ENCODE measurements at places on chromosomes 7 and 10.
A peak's percentile ranks its signal among the peaks of the same experiment; 100 is the strongest.

- peak; percentile 30 for DNase-seq
Observed at GRCh38 chr7:152588350-152588749, 87.6 kb downstream of the XRCC2 start.

DNA sequence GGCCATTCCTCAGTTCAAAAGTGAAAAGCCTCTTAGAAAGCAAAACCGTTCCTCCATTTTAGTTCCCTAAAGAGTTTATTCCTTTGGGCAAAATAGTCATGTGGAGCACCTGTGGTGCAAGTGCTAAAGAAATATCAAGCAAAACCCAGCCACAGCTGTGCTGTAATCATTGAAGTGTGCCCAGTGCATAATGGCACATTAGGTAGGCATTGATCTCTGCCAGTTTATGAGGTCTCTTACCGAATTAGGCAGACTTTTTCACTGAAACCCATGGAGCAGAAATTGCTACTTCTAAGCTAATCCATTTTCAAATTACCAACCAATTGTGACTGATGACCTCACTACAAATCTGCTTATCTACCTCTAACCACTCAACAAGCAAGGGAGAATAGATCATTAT lies 97.2 kb upstream of the SEMA3A start:
- DNase-seq, result no peak

DNA sequence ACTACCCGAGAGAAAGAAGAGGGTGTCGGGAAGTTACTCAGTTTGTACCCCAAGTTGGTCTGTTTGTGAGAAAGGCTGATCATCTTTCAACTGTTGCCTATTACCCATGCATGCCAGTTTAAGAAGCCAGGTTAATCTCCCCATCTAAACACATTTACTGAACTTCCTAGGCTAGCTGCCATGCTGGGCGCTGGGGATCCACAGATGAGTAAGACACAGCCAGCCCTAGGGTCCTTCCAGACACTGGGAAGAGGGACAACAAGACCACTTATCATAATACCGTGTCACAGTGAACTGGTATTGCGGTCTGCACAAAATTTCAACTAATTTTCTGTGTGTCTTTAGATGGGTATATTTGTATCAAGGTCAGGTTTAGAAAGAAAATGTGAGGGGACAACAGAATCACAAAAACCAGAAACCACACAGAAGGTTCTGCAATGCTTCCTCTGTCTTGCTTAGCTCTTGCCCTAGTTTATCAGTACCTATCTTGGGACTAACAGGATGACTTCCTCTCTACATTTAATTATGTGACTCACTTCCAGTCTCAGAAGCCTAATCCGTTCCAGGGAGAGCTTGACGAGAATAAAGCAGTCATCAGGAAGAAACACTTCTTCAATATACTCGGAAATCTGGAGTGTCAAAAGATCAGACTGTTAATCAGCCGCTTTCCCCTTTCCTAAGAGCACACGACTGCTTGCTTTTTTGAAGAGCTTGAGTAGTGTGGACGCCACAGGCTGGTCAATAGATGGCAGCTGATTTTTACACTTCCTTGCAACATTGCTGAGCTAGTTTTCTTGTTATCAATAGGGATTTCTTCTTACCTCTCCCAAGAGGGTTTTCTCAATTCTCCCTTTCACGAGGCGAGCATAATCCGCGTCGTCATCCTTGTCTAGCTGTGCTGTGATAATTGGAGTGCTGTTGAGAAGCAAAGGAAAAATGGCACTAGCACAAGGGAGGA lies 45.7 kb downstream of the POLR3A start:
- DNase-seq, result peak; percentile 11

- no peak for DNase-seq
Observed at GRCh38 chr7:118492466-118492865, 268.0 kb downstream of the ANKRD7 start.

- no peak for DNase-seq
Observed at GRCh38 chr10:124605001-124605370, 139.2 kb downstream of the FAM53B start.

DNA sequence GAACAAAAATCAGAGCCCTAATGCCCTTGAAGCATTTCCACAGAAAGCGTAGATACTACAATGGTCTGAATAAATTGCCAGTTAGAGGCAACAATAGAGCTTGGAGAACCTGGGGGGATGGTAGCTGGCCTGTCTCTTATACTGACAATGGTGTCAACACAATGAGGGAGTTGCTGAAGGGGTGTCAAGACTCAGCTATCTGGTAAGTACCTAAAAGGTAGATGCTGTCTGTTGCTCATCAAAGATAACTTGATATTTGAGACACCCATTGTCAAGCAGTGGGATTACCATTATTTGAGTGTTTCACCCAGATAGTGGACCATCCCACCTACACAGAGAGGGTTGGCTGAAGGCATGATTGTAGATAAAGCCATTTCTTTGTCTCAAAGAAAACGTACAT lies 72.8 kb downstream of the PDE1C start:
- DNase-seq, result no peak

DNA sequence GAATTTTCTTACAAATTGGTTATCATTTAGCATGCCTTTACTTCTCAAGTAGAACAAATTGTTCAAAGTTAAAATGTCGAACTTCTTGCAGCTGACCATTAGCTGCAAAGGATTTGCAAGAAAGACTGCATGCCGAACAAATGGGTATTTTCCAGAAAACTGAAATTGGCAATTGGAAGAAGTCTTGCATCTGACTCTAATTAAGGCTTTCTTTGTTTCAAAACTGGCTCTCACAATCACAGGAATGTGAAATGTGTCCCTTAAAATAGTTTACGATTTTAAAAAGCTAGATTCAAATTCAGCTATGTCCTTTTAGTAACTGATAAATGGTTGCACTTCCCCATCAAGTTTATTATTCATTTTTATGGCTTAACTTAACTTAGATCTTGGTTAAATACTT lies 207.9 kb downstream of the ARL4A start:
- no peak for DNase-seq

DNA sequence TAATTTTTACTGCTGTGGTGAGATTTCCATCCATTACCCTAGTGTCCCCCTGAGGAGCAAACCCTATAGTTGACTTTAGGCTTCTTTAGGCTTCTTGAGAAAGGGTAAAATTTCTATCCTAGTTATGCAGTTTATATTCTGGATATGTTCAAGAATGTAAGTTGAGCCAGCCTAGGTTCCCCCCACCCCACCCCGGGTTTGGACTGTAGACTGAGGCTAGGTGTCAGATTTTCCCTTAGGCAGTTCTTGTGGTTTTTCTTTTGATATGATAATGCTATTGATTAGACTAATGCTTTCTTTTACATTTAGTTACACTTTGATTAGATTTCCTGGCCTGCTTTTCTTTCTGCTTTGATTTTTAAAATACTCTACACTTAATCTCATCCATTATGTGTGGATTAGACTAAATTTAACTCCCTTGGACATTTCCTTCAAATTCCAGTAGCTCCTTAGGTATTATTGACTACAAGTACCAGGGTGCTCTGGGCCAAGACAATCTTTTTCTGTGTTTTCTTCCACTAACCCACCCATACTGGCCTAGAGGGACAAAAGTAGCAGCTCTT lies 37.7 kb downstream of the NRF1 start:
- DNase-seq, result no peak

GRCh38 chr10:12729885-12730284 lies 271.6 kb downstream of the CCDC3 start:
- no peak for DNase-seq

GRCh38 chr7:23026164-23026563 lies 12.2 kb upstream of the HYCC1 start:
- peak; percentile 63 for DNase-seq

DNA sequence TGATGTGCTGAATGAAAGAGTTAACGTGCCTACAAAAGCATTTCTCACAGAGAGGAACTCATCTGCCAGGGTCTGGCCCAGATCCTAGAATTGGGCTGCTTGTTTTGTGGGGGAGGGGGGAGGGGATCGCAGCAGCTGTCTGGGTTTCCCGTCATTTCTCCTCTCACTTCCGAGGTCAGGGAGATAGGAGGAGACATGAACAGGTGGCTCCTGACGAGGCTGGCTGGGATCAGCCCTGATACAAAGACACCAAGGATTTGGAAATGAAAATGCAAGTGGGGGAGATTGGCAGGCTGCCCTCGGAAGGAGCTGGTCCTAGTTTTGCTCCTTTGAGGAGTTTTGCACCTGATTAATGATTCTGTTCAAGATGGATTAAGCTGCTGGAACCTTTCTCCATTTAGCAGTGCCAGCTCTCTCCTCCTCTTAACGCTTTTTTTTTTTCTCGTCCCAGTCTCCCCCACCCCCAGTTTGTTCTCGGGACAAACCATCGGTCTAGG lies 86.8 kb upstream of the KMT2C start:
- DNase-seq, result no peak

- no peak for DNase-seq
Observed at GRCh38 chr10:22597138-22597537, 117.2 kb downstream of the PIP4K2A start.

GRCh38 chr7:106783286-106783685 lies 81.8 kb upstream of the PIK3CG start:
- DNase-seq, result no peak

GRCh38 chr7:132899833-132900232 lies 182.1 kb downstream of the CHCHD3 start:
- no peak for DNase-seq

GRCh38 chr10:114618722-114619121 lies 39.4 kb downstream of the ABLIM1 start:
- no peak for DNase-seq

DNA sequence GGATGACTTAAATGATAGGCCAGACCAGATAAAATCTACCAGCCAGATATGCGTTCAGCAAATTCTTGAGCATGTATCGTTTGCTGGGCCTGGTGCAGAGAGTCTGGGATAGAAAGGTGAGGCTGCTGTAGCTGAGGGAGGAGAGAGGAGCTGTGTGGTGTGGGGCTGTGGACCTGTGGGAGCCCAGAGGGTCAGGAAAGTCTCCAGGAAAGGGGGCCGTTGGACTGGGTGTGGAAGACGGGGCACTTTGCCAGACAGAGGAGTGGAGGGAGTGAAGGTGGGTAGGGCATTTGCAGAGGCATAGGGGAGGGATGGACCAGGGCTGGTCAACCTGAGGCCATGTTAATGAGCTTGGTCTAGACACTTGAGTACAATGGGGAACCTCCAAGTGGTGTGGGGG lies 124.7 kb upstream of the UNC5B start:
- no peak for DNase-seq

GRCh38 chr7:139733751-139734150 lies 44.0 kb downstream of the HIPK2 start:
- DNase-seq, result peak; percentile 44

DNA sequence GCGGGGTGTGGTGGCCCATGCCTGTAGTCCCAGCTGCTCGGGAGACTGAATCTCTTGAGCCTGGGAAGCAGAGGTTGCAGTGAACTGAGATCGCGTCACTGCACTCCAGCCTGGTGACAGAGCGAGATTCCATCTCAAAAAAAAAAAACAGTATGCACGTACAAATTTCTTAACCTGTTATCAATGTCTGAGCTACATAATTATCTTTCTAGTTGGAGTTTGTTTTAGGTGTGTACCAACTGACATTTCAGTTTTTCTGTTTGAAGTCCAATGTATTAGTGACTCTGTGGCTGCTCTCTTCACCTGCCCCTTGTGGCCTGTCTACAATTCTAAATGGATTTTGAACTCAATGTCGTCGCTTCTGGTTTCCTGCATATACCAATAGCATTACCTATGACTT lies 40.3 kb downstream of the CD36 start:
- DNase-seq, result no peak

DNA sequence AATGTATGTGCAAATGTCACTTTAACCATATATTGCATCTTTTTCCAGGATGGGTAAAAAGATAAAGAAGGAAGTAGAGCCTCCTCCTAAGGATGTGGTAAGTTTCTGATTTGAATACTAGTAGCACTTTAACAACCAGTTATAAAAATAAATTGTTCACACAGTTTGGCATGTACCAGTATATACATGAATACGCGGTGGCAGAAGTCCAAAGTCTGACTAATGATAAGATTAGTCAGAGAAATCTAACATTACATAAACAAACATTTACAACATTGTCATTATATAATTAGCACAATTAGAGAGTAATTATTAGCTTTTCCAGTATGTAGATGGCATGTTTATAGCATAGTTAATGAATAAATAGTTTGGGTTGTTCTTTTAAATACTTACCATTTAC lies 4.1 kb downstream of the ARMC3 start:
- DNase-seq, result peak; percentile 87

DNA sequence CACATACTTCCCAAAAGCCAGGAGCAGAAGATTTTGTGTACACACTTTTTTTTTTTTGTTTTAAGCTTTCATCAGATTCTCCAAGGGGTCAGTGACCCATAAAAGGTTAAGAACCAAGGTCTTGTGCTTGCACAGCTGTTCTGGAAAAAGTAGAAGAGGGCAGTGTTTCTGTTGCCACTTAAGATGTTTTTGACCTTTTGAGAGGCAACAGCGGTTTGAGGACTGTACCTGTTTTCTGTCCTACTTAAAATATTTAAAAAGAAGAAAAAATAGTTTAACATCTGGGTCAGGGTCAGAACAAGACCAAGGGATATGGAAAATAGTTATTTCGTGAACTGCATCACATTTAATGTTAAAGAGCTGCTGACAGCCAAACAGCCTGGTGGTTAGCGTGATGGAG lies 32.9 kb downstream of the AUTS2 start:
- DNase-seq, result no peak

DNA sequence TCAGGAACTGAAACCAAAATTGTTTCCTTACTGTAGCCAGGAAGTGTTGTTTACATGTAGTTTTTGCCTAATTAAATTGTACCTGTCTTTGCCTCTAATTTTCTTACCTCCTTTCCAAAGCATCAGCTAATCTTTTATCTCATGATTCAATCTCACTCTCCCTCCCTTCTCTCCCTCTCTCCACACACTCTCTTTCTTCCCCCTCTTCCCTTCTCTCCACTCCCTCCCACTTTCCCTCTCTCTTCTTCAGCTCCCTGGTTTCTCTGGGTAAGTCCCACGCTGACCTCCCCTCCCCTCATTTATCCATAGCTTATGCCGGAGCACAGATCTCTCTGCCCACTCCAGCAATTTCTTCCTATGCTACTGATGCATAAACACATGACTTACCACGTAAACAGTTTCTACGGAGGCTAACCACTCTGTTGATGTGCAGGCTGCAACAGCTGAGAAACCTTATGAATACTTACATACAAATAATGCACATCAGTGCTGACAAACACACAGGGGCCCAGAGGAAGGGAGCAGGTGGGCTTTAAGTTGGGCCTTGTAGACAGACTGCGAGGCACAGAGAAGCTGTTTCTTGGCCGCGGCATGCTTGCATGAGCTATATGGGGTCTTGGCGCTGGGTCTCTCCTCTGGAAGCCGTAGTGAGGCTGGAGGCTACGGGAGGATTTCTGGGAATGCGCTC lies 174.4 kb upstream of the PLXNA4 start:
- DNase-seq, result no peak

DNA sequence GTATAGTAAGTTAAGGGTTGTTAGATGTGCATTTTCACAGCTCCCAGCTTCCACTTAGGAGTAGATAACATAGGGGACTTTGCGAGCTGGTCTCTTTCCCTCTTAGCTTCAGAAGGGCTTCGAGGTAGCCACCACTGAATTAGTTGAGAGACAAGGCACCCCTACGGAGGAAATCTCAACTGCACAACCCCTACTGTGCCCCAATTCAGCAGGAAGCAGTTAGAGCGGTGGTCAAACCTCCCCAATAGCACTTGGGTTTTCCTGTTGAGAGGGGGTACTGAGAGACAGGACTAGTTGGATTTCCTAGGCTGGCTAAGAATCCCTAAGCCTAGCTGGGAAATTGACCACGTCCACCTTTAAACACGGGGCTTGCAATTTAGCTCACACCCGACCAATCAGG lies 1.1 kb upstream of the HERPUD2 start:
- DNase-seq, result no peak

GRCh38 chr7:34756691-34757090 lies 98.7 kb downstream of the NPSR1 start:
- DNase-seq, result no peak

All from epithelial cell of esophagus (primary cell).